ENCODE measurements at places on chromosomes 6 and 20. TPM values are rescaled to one million over a fixed set of nuclear protein-coding genes. Genes with fewer than 3 reads are reported as not detected.
A peak's percentile ranks its signal among the peaks of the same experiment; 100 is the strongest.

Gene HUS1B
- total RNA-seq = not detected

GRCh38 chr20:46857061-46857831 is 37.4 kb upstream of the EYA2 start:
- no peak for DNase-seq

Gene ISM1
- not detected for total RNA-seq

Gene SNX21
- 45.6 TPM for total RNA-seq

DNA sequence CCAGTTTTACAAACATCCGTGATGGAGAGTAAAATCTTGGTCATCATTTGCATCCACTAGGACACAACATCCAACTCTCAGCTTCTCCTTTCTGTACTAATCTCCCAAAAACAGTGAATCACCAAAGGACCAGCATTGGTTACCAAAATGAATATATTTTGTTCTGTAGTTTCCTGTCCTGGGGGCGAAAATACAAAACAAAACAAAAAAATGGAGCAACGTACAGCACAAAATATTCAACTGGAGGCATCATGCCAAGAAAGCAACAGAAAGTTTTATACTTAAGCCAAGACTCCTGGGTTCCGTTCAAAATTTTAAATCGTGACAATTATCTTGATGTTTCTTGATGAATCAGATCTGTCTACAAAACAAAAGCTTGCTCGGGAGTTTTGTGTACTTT is 126.6 kb upstream of the CCDC28A start:
- peak; percentile 8 for DNase-seq

Gene PTK7
- total RNA-seq = 257 TPM

DNA sequence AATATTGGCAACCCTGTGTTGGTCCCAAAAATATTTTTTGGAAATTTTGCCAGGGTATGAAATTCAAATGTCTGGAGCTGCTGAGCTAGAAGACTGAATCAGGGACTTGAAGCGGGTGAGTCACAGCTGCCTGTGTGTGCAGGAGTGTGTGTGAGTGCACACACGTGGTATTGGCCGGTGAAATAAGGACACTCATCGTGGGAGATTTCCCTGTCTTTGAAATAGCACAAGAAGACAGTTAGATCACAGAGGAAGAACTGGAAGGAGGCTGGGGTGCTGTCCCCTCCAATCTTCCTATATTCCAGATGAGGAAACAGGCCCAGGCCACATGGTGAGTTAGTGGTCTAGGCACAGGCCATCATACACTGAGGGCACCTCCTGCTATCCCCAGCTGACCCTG is 123.8 kb upstream of the MLN start:
- no peak for DNase-seq

Gene MROH8
- total RNA-seq = 1.8 TPM

Data from G401 (cell line).